ENCODE measurements at places on chromosomes 13 and 19.
A peak's percentile ranks its signal among the peaks of the same experiment; 100 is the strongest.

DNA sequence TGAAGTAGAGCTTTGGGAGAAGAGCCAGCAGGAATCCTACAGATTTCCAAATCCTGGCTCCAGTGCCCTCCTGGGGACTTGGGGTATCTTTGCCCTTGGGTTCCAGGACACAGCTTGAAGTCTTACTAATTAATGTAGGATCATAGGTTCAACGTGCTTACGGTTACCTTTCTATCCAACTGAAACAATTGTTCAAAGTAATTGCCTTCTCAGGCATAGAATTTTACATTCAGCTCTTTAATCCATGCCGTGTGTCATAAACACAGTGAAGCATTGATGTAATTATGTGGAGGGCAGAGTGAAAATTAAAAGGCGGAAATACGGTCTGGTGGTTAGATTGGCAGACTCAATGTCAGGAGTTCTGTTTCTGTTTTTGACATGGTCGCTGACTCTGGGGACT, 170.4 kb downstream of the COG6 start:
- DNase-seq, result no peak

- no peak for DNase-seq
These were observed 12.2 kb downstream of the ERICH6B start for GRCh38 chr13:45603338-45603737.

- DNase-seq, result no peak
These were observed 4.2 kb downstream of the FPR3 start for GRCh38 chr19:51799034-51799773.

DNA sequence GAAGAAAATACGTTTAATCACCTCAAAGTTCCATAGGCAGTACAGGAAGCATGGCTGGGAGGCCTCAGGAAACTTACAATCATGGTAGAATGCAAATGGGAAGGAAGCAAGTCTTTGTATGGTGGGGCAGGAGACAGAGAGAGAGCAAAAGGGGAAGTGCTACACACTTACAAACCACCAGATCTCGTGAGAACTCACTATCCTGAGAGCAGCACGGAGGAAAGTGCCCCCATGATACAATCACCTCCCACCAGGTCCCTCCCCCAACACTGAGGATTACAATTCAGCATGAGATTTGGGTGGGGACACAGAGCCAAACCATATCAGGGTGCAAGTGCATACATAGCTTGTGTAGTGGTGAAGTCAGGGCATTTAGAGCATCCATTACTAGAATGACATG, 92.3 kb upstream of the ANKRD10 start:
- DNase-seq, result no peak

DNA sequence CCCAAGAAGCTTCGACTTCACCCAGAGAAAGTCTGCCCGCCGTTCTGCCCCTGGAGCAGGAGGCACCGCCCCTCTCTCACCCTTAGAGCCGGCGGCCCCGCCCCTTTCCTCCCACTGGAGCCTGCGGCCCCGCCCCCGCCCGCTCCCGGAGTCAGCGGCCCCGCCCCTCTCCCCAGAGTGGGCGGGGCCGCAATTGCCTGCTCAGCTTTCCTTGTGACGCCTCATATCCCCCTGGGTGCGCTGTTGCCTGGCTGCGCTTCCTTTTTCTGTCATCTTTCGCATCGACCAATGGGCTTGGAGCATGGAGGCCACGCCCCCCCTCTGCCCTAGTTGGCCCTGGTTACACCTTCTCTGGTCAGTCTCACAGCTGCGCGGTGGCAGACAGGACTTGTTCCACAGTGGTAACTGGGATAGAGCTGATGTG, 38.2 kb upstream of the ZNF492 start:
- DNase-seq, result no peak

- no peak for DNase-seq
These were observed 20.5 kb upstream of the F7 start for GRCh38 chr13:113084943-113085540.

GRCh38 chr13:112969692-112970338, 801 bp downstream of the MCF2L start:
- no peak for DNase-seq

DNA sequence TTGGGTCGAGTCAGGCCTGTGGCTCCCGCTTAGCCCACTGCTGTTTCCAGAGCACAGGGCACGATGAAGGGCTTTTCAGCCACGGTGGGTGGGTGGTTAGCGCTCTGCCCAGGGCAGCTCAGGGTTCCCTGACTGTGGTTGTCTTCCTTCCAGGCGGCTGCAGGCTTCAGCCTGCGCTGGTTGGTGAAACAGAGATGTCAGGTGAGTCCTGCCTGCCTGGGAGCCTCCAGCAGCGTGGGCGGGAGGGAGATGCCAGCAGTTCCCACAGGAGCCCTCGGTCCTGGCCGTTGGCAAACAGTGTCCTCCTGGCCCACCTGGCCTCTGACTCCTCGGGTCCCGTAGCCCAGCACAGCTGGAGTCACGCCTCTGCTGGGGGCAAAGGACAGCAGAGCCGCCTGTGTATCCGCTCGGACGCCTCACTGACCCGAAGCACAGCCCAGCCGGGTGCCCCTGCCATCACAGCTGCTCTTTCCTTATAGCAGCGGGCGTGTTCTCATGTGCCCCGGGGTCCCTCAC, 9.7 kb downstream of the ADAT3 start:
- DNase-seq, result no peak

DNA sequence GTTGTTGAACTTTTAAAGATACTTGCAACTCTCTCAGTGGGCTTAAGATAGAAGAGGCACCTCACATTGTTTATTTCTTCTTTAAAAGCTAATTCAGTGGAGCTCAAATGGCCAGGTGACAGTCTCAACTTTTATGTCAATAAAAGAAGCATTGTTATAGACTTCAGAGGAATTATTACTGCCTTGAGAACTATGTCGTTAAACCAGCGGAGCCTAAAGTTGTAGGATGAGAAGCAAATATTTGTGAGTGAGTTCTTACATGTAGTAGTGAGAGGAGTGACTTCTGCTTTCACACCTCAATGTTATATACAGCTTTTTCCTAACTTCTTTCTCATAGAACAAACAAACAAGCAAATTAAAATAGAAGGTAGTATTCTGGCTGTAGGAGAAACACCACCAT, 31.2 kb upstream of the DGKH start:
- no peak for DNase-seq

DNA sequence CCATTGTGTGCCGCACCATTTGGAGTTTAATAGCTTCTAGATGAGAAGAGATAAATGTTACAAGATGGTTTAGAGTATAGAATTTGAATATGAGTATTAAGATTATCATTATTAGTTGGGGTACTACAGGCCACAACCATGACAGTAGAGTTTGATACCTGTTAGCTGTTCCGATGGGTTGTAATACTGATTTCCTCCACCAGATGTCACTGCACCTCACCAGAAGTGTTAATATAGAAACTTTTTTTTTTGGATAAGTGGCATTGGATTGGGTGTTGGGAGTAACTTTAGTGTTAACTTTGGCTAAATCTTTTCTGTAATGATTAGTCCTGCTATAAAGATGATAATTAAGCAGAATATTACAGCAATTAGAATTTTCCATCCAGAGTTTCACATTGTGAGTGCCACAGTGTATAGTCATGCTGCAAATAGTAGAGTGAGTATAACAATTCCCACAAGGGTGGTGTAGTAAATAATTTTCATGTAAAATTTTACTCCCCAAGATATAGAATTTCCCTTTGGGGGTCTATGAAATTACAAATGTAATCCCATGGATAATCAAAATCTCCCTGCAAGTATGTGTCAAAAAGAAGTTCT, 56.3 kb downstream of the PSG3 start:
- no peak for DNase-seq

DNA sequence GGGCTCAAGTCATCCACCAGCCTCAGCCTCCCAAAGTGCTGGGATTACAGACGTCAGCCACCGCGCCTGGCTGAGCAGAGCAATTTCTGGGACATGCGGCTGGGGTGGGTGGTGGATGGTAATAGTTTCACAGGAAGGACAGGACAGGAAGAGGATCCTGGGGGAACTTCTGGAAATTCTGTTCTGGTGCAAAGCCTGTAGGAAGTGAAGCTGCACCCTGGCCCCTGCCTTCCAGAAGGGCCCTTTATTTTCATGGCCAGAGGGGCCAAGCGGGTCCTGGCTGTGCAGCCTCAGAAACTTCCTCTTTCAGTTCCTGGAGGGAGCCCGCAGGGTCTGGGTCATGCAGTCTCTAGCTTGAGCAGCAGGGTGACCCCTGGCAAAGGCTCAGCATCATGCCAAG, 15.7 kb downstream of the FEM1A start:
- no peak for DNase-seq

- peak; percentile 74 for DNase-seq
These were observed at the start of gene ZNF772 for GRCh38 chr19:57477191-57478008. TSS of gene ZNF772 (minus strand) at chr19:57477566. CDS start at chr19:57477309, 257 bp downstream.

- peak; percentile 37 for DNase-seq
These were observed 45.5 kb upstream of the C13orf46 start for GRCh38 chr13:114019367-114019766.

DNA sequence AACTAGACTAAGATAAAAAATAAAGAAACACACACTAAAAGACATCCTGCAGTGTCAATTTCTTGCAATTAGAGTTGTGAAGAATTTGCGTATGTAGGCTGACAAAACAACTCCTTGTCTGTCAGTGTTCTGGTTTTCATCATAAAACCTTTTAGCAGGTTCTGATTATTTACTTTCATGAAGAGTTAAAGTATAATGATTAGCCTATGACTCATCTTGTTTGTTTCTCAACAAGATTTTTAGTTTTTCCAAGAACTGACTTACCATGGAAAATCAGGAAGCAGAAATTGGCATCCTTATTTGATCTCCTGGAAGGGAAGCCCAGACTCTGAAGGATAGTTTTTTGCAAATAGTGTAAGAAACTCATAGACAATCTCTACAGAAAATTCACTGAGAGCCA, 848.7 kb upstream of the PCDH9 start:
- no peak for DNase-seq

- no peak for DNase-seq
These were observed 45.0 kb downstream of the RASA3 start for GRCh38 chr13:114087430-114087829.

DNA sequence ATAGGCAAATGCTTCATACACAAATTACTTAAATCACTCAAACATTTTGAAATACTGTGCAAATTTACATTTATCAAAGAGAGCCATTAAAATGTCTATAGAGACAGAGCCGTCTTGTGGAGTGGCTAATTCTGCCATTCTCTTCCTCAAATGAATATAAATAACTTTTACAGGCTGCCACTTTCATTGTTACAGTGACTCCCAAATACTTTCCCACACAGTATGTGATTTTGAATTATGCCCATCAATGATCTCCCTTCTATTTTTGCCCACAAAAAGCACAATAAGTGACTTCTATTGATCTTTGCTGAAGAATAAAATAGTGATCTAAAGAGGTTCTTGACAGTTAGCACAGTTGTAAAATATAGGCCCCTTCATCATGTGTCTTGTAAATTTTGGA, 1244.9 kb downstream of the PCDH17 start:
- no peak for DNase-seq

- no peak for DNase-seq
These were observed 6.8 kb downstream of the FREM2 start for GRCh38 chr13:38693641-38694040.

GRCh38 chr19:30812099-30812678, 440.0 kb downstream of the ZNF536 start:
- DNase-seq, result no peak

GRCh38 chr13:80082396-80083080, 258.4 kb downstream of the SPRY2 start:
- no peak for DNase-seq

- no peak for DNase-seq
These were observed 140.5 kb downstream of the STK24 start for GRCh38 chr13:98436233-98436910.

DNA sequence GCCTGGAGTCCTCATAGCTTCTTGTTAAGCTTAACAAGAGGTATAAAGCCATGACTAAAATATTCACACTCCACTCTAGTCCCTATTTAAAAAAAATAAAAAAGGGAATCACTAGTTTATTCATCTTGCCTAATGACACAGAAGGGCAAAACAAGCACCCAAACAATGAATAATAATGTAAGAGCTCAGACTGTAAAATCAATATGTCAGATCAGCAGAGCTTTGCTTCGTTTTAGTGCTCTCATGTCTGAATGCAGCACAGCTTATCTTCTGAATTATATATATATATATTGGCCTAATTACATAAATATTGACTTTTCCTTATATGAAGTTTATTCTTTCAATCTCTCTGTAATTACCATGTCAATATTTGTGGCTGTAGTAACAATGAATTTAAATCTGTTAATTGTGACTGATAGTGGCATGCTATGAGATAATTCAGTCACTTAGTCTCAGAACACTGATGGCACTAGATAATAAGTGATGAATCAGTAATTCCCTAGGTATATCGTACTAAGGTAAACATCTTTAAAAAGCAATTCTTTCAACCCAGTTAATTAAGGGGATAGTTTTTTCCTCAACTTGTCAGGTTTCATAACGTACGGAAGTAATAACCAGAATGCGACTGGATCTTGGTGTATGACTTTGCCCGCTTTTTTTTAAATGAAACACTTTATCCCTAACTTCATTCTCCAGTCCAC, 361.9 kb upstream of the GPC6 start:
- no peak for DNase-seq

- no peak for DNase-seq
These were observed 48.9 kb upstream of the TDRD3 start for GRCh38 chr13:60348097-60348496.

DNA sequence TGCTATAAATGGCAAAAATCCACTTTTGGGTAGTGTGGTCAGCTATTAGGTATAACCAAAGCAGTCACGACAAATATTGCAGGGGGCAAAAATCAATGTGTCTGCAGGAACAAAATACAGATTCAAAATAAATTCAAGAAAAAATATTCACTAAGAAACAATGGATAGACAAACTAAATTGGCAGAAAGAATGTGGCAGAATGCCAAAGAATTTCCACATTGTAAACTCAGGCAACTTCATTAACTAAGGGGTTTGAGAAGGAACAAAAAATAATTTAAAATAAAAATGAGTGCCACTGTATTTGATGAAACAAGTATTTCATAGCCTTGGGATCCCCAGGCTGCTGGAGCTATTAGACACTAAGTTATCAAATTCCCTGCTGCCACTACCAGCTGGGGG, 193.1 kb downstream of the VWA8 start:
- no peak for DNase-seq

GRCh38 chr19:39327363-39328045, 6.8 kb upstream of the LRFN1 start:
- DNase-seq, result no peak

DNA sequence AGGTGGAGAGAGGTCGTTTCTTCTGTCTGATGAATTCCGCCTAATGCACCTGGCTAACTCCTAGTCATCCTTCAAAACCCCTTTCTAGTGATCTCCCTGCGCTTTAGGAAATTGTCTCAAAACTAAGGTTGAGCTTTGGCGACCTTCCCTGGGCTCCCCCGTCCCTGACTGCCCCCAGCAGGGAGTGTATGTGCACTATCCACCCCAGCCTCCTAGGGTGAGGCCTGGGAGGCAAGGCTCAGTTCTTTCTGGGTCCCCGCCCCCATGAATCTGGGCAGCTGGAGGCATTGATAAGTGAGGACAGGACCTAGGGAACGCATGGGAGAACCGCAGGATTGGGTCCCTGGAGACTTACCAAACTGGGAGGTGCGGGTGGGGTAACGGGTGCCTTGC, 378 bp downstream of the TLE6 start:
- DNase-seq, result no peak

DNA sequence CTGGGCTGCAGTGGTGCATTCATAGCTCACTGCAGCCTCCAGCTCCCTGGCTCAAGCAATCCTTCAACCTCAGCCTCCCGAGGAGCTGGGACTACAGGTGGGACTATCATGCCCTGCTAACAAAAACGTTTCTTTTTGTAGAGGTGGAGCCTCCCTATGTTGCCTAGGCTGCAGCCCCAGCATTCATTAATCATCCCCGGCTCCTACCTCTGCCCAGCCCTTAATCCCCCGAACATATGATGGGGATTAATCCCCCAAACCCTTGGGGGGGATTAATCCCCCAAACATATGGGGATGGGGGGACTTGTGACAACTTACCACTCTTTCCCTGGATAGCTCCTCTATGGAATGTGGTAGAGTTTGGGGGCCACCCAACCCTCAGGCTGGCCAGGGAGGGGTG, 45.9 kb downstream of the SUGP2 start:
- no peak for DNase-seq
